Cortex of kidney (tissue), 1 donor: ENCODE measurements at places on chromosomes 16 and 17.

DNA sequence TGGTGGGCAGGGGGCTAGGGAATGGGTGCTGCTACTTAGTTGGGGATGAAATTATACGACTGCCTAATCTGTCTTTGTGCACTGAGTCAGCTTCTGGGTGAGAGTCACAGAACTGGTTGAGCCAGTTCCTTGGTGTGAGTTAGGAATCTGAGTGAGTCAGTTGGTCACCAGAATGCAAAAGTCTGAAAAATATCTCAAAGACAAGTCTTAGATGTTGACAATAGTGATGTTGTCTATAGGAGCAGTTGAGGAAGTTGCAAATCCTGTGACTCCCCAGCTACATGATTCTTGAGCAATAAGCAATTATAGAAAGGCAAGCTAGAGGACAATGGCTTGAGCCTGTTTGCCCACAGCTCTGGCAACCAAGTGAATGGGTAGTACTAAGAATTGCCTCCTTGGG, 399.2 kb downstream of the CNTNAP4 start:
- no peak for DNase-seq

DNA sequence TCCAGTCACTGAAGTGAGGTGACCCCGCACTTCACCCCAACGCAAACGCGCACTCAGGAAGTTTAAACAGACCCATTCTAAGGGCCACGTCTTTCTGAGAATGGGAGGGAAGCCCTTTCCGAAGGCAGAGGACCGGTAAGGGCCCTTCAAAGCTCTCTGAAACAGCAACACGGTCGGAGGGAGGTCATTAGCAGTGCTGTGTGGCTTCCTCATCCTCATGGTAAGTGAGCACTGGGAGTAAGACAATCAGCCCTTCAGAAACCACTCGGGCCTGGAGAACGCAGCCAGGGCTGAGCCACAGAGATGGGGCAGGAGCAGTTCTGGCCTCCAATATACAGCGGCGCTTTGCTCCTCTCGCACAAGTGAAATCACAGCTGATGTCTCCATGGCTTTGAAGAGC, 23.7 kb downstream of the SRL start:
- no peak for DNase-seq

GRCh38 chr17:82383411-82383810, 11.8 kb downstream of the UTS2R start:
- no peak for DNase-seq

DNA sequence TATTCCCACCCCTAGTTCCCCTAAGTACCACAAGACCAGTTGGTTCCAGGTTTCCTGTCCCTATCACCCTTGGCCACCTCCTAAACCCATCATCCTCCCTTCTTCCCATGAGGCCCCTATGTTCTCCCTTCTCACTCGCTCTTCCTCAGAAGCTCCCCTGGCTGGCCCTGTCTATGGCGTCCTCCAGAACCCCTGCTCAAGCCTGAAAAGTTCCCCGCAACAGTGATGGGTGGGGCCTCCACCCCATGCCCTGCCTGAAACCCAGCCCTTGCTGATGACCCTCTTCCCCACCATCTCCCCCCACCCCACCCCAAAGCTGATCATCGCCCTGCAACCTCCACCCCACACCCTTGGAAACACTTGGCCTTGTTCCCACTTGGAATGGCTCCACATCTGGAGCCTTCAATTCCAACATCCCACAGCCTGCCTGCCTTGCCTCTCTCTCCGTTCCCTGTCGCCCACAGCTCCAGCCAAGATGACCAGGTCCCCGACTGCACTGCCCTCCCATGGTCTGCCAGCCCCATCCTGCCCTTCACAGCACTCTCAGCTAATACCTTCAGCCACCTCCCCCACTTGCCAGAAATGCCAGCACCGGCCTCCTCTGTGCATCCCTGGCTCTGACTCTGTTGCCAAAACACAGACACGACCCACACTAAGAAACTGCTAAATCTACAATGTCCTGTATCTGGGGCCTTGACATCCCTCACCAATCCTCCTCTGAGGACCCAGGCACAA, 10.5 kb downstream of the OSBPL7 start:
- no peak for DNase-seq

GRCh38 chr17:79005063-79005861, 4.3 kb downstream of the CANT1 start:
- DNase-seq = no peak

GRCh38 chr17:39801055-39801454, 63.1 kb downstream of the IKZF3 start:
- DNase-seq = no peak

DNA sequence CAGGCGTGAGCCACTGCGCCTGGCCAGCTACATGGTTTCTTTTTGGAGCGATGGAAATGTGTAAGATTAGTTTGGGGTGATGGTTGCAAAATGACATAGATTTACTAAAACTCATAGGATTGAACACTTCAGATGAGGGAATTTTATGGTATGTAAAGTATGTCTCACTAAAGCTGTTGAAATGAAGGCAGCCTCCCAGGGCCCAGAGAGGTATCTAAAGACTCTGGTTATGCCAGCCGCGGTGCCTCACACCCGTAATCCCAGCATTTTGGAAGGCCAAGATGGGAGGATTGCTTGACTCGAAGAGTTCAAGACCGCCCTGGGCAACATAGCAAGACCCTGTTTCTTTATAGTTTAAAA, 254.9 kb downstream of the PARN start:
- no peak for DNase-seq

DNA sequence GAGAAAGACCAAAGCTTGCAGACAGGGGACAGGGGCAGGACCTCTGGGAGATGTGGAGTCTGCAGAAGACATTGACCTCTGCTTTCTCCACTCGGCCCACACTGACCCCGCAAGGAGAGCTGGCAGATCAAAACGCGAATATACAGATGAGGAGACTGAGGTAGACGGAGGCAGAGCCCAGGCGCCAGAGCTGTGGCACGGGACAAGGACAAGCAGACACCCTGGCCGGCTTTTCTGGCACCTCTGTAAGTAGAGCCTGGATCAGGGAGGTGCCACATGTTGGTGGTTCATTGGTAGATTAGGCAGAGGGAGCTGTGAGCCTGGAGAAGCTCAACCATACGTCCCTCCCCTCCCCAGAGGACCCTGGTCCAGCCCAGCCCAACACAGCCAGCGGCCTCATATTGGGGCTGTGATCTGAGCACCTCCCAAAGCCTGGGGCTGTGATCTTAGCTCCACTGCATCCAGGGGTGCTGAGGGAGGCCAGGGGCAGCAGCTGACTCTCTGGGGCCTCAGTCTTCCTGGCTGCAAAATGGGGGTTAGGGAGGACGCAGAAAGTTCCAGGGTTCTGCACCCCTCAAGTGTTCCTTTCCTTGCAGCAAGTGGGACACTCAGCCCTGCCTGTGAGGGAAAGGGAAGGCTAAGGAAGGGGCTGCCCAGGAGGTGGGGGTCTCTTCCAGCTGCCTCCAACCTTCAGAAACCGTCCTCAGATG, 4.0 kb downstream of the NATD1 start:
- no peak for DNase-seq

- no peak for DNase-seq
Measured at GRCh38 chr16:81204798-81205680, 33.5 kb upstream of the BCO1 start.

GRCh38 chr17:50186661-50187393, 14.6 kb downstream of the COL1A1 start:
- DNase-seq = no peak

DNA sequence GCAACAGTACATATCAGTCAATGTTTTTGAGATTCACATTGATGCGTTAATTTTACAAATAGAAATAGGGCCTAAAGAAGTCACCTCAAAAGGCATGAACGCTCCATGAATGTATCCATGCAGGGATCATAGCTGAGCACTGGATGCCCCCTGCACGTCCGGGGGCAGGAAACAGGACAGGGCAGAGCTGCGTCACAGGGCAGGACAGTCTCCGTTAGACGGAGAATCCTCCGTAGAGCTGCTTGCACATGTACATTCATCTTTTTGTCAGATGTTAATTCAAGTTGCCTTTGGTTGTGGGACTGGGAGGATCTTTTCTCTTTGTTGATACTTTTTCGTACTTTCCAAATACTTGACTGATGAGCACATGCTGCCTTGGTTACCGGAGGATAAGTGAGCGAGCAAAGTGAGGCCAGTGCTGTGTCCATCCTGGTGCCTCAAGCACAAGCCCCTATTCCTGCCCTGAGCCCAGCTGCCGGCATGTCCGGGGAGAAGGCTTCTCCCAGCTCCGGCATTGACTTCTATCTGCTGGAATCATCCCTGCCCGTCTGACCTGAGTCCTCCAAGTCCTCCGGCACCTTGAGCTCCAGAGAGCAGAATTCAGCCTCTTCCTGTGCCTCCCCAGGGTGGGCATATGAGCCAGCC, 15.0 kb downstream of the GAA start:
- DNase-seq = no peak
